Fibroblast of gingiva (primary cell): ENCODE measurements at places on chromosomes 2 and 18.

DNA sequence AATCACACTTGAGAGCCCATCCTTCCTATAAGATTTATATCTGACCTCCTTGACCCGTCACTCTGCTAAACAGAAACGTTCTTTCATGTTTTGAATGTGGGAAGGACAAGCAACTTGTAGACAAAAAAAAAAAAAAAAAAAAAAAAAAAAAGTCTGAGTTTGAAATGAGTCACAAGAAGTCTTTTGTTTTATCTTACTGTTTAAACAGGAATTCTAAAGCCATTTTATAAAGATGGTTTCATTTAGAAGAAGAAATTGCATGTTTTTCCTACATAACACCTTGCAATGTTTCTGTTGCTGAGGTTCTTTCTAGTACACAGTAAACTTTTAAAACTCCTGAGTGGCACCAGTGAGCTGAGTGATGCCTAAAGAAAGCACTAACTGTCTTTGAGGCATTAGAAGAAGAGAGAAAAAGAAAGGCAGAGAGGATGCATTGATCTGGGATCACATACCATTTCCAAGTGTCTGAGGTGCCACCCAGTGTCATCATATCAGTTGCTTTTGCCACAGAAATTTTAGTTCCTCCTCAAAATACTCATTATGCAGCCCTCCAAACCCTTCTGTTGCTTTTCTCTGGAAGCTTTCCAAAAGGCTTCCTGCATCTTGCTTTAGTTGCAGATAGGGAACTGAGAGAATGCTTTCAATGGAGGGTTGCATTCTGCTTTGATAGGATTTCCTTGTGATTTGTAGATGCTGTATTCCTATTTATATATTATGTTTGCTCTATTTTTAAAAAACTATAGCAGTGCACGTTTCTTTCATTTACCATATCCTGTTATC lies 69.1 kb downstream of the ACVR2A start:
- DNase-seq = no peak

DNA sequence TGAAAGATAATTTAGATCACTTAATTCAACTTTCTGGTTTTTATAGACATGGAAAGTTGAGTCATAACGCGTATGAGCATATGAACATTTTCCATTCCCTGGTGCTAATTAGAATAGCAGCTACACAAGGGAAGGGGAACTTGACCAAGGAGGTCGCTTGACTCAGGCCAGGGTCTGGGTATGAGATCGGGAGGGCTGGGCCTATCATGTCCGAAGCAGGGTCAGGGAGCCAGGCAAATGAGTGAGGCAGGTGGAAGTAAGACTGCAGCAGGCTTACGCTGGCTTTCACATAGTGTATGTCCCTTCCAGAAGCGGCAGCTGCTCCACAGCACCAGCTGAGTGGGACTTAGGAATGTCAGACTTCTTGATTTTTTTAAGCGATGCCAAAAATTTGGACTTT lies 14.7 kb downstream of the RALB start:
- no peak for DNase-seq

- no peak for DNase-seq
Measured at GRCh38 chr2:157180359-157180758, 77.1 kb upstream of the GALNT5 start.

GRCh38 chr2:180647621-180648020 lies 332.8 kb upstream of the UBE2E3 start:
- DNase-seq = no peak

DNA sequence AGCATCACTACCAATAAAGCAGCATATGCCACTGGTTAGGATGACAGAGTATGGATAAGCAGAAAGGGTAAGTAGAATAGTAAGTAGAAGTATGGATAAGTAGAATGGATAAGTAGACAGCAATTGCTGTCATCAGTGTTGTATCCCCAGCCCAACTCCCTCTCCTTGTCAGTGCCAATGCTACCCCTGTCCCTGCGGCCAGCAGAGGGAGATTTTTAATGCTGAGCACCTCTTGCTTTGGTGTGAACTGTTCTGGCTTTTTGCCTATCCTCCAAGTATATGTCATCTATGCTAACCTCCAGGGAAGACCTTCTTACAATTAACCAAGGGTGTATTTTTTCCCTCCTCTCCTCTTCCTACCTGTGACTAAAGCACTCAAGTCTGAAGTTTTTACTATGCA lies 136.7 kb upstream of the SPHKAP start:
- DNase-seq = no peak

DNA sequence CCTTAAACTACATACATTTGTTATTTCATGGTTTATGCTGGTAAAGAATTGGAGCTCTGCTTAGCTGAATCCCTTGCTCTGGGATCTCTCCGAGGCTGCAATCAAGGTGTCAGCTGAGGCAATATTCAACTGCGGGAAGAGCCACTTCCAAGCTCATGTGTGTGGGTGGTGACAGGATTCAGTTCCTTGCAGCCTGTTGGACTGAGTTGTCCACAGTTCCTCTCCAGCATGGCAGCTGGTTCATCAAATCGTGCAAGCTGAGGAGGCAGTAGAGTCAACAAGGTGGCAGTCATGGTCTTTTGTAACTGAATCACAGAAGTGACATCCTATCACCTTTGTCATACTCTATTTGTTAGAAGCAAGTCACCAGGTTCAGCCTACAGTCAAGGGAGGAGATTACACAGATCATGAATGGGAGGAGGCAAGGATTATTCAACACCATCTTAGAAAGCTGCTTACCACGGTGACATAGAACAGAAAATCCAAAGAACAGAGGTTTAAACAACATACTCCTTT lies 56.9 kb downstream of the CTIF start:
- no peak for DNase-seq

DNA sequence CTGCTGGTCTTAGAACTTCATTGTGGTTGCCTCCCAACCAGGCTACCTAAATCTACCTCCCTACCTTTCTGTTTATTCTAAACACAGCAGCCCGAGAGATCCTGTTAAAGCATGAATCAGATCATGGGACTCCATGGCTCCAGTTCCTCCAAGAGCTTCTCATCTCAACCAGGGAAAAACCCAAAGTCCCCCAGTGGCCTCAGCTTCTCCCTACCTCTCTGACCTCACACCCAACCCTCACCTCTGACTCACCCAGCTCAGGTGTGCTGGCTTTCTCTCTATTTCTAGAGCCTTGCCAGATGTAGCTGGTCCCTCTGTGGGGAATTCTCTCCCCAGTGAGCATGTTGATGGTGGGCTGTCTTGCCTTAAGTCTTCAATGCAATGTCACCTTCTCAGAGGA lies 93.8 kb upstream of the COPS8 start:
- DNase-seq = no peak

DNA sequence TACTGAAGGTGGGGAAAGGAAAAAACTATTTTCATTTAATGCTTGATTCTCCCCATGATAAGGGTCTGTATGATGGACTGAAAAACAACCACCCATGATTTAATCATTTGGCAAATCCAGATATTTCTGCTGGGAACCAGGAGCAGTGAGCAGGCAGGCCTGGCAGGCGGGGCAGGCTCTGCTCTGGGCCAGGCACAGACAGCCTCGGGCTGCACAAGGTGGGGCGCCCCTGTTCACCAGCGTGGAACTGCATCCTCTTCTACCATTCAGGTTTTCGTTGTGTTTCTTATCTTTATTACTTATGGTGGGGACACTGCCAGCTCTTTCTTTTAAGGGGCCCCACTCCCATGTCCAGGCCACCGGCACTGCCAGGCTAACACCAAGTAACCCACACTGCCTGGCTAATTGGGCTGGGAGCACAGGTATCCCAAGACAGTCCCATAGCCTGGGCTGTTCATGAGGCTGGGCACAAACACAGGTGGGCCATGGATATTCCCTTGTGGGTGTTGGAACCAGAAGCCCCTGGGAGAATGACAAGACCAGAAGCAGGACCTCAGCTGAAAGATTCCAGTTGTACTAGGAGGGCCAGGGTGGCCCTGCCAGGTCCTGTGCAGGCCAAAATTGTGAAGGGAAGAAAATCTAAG lies 57.1 kb upstream of the RALBP1 start:
- no peak for DNase-seq

DNA sequence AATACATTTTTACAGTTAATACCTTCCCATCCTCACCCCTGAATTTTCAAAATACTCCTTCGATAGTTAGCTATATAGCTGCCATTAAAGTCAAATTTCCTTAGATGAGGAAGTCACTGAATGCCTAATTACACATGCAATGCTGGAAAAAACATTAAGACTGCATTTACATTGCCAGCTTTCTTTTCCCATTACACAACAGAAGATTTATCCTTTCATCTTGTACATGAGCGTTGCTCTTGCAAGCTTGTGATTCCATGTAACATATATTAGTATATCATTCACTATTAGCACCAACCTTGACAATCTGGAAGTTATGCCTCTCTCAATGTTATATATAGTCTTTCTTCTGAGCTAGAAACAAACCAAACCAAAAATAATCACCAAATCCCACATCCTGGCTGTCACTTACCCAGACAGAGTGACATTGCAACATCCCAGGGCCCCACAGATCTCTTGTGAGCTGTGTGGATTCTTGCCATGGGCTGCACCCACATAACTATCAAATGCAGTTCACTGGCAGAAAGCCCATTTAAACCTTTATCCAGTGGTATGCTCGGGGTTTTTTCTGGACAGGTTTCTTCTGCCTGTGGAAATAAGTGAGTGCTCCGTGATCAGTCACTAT lies 79.2 kb upstream of the PAPOLG start:
- DNase-seq = no peak

DNA sequence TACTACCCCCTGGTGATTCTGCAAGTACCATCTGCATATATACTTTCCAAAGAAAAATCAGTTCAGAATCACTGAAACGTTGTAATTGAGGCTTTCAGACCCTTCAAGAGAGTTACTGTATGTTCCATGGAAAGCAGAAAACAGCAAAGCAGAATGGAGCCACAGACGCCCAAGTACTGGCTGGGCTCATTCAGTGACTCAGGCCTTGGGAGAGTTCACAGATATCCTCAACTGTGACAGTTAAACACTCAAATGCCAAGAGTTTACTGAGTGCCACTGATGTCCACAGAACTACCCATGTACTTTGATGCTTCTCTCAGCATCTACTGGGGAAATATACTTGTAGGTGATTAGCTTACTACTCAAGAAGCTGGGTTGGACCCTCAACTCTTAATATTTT lies 303.4 kb downstream of the TCF4 start:
- DNase-seq = no peak
